ENCODE measurements at places on chromosomes 13 and 19.
A peak's percentile ranks its signal among the peaks of the same experiment; 100 is the strongest.

DNA sequence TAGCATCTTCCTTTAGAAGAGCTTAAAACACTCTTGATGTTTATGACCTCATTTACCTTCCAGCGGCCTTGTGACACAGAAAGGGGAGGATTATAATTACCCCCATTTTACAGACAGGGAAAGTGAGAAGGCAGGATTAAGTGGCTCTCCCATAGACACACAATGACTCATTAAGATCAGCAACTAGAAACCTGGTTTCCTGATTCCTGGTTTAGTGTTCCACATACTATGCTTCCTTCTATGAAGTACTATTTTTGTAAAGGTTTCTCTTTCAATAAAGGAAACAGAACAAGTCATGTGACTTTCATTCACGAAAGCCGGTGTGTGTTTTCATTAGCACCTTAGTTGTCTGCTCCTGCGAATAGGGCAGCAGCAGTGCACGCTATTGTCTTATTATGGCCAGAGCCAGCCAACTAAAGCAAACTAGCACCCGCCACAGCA, 8.3 kb downstream of the IRS2 start:
- DNase-seq = no peak

DNA sequence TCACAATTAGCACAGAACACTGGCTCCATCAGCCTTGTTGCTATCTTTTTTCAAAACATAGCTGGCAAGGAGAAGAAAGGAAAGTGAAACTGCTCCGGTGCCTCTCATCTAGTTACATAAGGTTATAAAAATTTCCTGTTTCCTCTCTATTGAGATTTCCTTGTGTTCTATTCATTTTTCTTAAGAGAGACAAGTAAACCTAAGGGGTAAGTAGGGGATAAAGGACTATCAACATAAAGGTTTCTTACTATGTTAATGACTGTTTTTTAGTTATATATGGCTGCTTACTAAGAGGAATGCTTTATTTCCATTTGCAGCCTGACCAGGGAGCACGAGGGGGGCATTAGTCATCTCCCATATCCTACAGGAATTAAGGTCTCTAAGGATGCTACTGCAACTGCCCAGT, 73.2 kb upstream of the MLNR start:
- no peak for DNase-seq

DNA sequence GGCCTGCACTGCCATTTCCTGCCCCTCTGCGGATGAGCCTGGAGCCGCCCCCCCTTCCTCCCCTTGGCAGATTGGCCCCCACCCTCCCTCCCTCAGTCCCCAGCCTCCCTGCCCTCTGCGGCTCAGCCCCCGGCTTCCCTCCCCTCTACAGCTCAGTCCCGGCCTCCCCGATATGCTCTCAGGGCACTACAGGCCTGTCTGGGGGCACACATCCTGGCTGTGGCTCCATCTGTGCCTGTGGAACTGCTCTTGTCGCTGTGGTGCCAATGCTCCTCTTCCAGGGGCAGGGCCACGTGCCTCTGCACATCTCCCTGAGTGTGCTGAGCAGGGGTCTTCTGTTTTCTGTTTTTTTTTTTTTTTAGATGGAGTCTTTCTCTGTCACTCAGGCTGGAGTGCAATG, 39.0 kb downstream of the ADPRHL1 start:
- DNase-seq = no peak

GRCh38 chr13:27406178-27406939, 18.1 kb upstream of the GTF3A start:
- no peak for DNase-seq

- DNase-seq = no peak
Measured at GRCh38 chr19:3658004-3658869, 31.6 kb upstream of the CACTIN start.

DNA sequence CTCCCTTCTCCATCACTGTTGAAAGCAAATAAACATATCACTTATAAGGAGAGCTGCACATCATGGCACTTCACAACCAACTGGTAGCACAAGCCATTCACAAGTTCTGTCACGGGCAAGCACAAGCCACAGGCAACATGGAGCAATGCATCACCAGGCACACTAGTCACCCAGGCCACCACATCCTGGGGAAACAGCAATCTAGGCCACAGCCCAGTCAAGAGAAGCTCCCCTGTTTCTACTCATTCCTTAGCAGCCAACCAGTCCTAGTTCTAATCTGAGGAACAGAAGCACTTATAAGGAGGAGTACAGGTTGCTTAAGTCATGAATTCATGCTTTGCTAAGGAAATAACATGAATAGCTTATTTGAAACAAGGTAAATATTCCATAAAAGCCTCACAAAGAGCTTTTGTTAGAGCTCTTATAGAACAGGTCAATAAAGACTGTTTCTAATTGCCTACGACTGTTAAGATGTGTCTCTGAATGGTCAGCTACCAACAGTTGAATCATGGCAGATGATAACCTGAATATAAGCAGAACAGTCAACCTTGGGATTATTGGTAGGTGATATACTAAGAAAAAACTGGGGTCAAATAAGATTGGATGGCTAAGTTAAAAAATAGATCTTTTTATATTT, 169.0 kb downstream of the TBC1D4 start:
- DNase-seq = no peak

- DNase-seq = no peak
Measured at GRCh38 chr19:52291781-52292180, 5.2 kb upstream of the ZNF480 start.

GRCh38 chr13:59774491-59774971, 389.2 kb downstream of the DIAPH3 start:
- DNase-seq = no peak

- no peak for DNase-seq
Measured at GRCh38 chr13:60671386-60671785, 274.4 kb downstream of the TDRD3 start.

- no peak for DNase-seq
Measured at GRCh38 chr13:105543742-105544141, 991.7 kb downstream of the EFNB2 start.

DNA sequence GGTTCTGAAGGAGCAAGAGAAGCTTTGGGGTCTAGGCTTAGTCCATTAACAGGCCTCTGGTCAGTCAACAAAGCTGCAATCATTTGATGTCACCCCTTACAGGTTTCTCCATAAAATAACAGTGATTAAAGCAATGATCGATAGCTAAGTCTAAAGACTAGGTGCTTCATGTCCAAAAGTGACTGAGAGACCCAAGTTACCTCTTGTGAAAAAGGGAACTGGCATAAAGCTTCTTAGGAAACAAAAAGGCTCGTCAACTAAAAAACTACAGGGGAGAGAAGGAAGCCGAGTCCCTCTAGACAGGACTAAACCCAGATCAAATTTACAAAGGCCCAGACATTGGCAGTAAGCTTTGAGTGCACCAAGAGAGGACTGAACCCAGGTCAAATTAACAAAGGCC, 2.2 kb downstream of the DCUN1D2 start:
- DNase-seq = no peak

DNA sequence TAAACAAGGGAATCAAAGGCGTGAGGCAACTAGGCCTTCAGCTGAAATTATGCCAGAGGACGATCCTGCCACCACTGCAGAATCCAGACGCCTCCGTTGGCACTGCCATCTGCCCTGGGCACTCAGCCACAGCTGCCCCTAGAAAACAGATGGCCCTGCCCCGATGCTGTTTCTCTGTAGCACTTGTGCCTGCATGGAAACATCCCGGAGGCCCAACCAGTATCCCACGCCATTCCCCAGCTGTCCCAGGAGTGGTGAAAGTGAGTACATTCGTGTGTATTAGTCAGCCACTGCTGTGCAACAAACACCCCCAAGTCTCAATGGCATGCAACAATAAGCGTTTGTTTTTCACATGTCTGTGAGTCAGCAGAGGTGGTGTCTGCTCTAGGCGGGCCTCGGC, 8.9 kb upstream of the CRTC1 start:
- no peak for DNase-seq

GRCh38 chr13:49410006-49410405, 33.9 kb downstream of the CAB39L start:
- DNase-seq = no peak

DNA sequence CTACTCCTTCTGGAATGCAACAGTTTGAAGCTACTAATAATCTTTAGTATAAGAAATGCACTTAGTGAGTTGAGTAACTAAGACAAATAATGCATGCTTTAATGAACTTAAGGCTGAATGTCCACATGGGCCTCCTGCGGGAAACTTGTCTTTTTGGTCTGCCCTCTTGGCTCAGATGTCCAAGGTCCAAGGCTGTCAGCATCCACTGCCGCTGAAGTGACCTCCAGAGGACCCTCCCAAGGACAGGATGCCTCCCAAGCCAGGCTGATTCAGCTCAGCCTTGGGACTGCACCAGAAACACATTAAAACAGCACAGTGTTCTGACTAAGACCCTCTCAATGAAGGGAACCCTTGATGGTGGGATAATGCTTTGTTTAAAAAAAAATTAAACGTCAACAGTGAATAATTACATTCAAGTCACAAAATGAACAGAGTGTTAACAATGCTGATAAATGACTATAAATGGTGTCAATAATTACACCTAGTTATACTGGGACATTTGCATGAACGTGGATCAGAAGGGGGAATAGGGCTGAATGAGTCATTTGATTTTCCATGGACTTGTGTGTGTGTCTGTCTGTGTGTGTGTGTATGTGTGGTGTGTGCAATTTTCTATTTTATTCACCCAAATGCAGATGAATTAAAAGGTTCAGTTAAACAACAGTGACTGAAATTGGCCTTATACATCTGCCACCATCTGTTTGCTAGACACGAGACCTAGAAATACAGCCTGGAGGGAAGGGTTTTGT, 150.5 kb downstream of the COL4A1 start:
- DNase-seq = no peak

DNA sequence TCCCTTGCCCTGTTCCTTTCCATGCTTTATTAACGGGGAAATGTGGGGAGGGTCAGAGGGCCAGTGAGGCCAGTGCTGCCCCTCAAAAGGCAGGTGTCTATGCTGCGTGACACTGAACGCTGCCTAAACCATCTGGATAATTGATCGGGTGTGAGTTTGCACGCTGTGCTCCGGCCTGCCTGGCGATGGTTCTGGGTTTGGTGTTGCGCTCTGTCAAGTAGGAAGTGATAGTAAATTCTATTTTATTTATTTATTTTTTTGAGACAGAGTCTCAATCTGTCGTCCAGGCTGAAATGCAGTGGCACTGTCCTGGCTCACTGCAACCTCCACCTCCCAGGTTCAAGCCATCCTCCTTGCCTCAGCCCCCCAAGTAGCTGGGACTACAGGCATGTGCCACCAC, 86.5 kb downstream of the ATP11A start:
- no peak for DNase-seq

DNA sequence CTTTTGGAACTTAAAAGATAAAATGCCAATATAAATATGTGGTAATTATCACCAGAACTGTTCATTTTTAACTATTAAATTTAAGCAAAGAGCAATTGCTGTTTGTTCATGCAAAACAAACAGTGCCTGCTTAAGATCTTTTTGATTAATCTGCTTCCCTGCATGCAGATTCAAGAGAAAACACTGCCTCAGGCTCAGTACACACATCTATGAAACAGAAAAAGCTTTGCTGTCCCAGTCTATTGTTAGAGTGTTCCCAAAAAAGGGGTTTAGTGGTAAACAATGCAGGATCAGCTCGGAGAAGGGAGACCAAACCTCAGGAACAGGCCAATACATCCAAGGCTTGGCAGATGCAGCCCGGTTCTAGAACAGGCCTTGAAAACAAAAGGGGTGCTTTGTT, 49.3 kb upstream of the TDRD3 start:
- DNase-seq = no peak

- peak; percentile 59 for DNase-seq
Measured at GRCh38 chr13:27130979-27131623, 40.5 kb downstream of the USP12 start.

DNA sequence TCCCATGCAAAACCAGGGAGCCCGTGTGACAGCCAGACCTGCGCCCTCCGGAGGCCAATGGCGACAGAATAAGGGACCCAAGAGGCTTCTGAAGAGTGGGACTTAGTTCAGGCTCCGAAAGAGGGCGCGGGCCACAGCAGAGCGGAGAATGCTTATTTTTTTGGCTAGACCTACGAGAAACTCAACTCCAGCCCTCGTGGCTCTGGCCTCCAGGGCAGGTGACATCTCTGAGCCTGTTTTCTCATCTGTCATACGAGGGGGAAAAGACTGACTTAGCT, 23.0 kb downstream of the DPP9 start:
- DNase-seq = no peak

DNA sequence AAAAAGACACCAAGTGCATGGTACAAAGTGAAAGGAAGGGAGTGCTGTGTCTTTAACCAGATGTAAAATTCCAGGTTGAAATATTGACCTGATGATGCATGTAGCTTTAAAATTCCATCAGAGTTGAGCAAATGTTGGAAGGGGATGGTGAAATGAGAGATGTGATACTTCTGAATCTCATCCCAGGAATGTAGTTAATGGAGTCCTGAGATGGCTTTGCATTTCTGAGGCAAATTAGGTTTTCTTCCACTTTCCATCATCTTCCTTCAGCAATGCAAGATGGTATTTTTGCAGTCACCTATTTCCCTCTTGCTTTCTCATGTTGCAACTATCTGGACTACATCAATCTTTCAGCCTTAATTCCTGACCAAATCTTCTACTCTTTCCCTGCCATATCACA, 194.1 kb upstream of the MIR17HG start:
- no peak for DNase-seq

All from activated CD8-positive, alpha-beta memory T cell treated with anti-CD3 and anti-CD28 coated beads for 4 hours (primary cell).